ENCODE measurements at places on chromosomes 1 and 21. TPM values are rescaled to one million over a fixed set of nuclear protein-coding genes. Genes with fewer than 3 reads are reported as not detected.

- no peak for DNase-seq
These were observed 35.5 kb downstream of the SH3GLB1 start for GRCh38 chr1:86739648-86740509.

GRCh38 chr1:96367791-96368190 is 353.8 kb upstream of the PTBP2 start:
- no peak for DNase-seq

DNA sequence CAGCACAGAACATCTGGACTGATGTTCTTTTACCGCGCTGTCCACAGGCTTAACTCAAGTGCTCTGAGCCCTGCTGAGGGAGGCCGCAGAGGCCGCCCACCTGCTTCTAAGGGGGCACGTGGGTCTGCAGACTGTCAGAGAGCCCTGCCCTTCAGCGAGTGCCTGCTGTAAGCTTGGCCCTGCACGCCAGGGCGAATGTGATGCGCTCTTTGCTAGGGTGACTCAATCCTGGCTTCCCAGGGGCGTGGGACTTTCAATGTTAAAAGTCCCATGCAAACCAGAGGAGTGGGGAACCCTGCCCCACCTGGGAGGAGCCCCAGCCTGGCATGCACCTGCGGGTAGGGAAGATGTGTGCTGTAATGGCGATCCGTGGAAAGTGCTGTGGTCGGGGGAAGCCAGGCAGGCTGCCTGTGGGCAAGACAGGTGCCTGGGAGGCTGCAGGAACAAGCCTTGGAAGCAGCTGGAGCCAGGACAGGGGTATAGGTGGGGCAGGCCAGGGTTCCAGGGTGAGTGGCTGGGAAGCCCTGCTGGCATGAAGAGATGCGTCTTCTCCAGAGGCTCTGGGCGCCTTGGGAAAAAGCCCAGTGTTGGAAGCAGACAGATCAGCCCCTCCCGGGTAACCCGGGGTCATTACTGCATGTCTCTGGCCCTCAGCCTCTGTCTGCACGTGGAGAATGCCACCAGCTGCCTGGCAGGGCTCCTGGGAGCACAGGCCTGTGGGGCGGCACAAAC is 594 bp upstream of the PANK4 start:
- DNase-seq, result no peak

GRCh38 chr1:212302745-212303383 is 17.7 kb downstream of the PPP2R5A start:
- DNase-seq, result no peak

The APCS gene
- total RNA-seq, result not detected

GRCh38 chr1:170730438-170730837 is 66.5 kb downstream of the PRRX1 start:
- DNase-seq, result no peak

The SH2D5 gene
- total RNA-seq, result 0.49 TPM

GRCh38 chr1:6347641-6348487 is 45.7 kb downstream of the ACOT7 start:
- DNase-seq, result no peak

GRCh38 chr21:34552360-34553098 is 40.5 kb upstream of the KCNE1 start:
- no peak for DNase-seq

The EVA1C gene
- 55.3 TPM for total RNA-seq

The COL16A1 gene
- 110 TPM for total RNA-seq

- DNase-seq, result no peak
These were observed 37.7 kb downstream of the DHRS3 start for GRCh38 chr1:12580054-12580887.

GRCh38 chr21:15005391-15005790 is 59.4 kb downstream of the NRIP1 start:
- no peak for DNase-seq

DNA sequence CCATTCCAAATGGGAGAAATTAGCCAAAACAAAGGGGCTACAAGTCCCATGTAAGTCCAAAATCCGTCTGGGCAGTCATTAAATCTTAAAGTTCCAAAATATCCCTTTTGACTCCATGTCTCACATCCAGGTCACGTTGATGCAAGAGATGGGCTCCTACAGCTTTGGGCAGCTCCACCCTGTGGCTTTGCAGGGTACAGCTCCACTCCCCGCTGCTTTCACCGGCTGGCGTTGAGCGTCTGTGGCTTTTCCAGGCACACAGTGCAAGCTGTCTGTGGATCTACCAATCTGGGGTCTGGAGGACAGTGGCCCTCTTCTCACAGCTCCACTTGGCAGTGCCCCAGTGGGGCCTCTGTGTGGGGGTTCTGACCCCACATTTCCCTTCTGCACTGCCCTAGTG is 130.2 kb downstream of the TPR start:
- DNase-seq, result no peak

- no peak for DNase-seq
These were observed 106.3 kb downstream of the HIVEP3 start for GRCh38 chr1:41812453-41812852.

The PPIH gene
- 27.8 TPM for total RNA-seq

GRCh38 chr1:47969478-47969877 is 27.7 kb downstream of the TRABD2B start:
- DNase-seq, result no peak

- DNase-seq, result peak; percentile 31
These were observed 136.1 kb upstream of the EDN2 start for GRCh38 chr1:41620365-41621169.

The EDARADD gene
- 50.4 TPM for total RNA-seq

- DNase-seq, result no peak
These were observed 17.7 kb downstream of the CD53 start for GRCh38 chr1:110890474-110891196.

- peak; percentile 68 for DNase-seq
These were observed 14.7 kb upstream of the KCNE1 start for GRCh38 chr21:34526618-34527290.

DNA sequence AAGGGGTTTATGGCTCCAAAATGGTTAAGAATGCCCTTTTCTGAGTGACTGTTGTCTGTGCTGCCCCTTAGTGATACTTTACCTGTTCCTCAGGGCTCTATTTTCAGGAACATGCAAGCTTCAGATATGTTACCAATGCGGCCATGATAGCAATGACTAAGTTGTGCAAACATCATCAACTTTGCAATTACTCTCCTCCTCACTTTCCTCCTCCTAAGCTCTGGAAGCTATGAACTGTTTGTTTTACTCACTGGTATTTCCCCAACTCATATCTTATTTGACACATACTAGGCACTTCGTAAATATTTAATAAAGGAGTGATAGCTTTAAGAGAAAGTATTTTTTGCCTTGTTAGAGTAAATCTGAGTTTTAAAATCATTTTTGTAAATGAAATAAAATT is 53.8 kb downstream of the RWDD3 start:
- no peak for DNase-seq

The WARS2 gene
- 18.7 TPM for total RNA-seq

The CFHR5 gene
- not detected for total RNA-seq

- no peak for DNase-seq
These were observed 21.7 kb upstream of the KCND3 start for GRCh38 chr1:112011202-112011601.

GRCh38 chr1:19450811-19451515 is 34.4 kb downstream of the CAPZB start:
- DNase-seq, result no peak

- peak; percentile 36 for DNase-seq
These were observed 92.2 kb upstream of the TRABD2B start for GRCh38 chr1:48089356-48089891.

The OR2AJ1 gene
- total RNA-seq, result not detected

- DNase-seq, result no peak
These were observed 558 bp downstream of the USP1 start for GRCh38 chr1:62437273-62437940.

The TRIM63 gene
- 0.49 TPM for total RNA-seq

GRCh38 chr1:47309427-47309826 is 4.5 kb downstream of the STIL start:
- no peak for DNase-seq

The KRTAP11-1 gene
- not detected for total RNA-seq

DNA sequence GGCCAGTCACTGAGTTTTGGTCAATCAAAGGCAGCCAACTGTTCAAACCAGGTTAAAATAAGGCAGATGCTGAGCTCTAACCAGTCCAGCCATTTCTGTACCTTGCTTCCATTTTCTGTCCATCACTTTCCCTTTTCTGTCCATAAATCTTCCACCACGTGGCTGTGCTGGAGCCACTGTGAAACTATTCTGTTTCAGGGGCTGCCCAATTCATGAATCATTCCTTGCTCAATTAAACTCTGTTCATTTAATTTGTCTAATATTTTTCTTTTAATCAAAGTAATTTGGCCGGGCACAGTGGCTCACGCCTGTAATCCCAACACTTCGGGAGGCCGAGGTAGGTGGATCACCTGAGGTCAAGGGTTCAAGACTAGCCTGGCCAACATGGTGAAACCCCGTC is 22.7 kb upstream of the LGALS8 start:
- DNase-seq, result no peak

The TRPM2 gene
- 10.0 TPM for total RNA-seq

GRCh38 chr1:108817016-108817415 is 39.9 kb downstream of the AKNAD1 start:
- DNase-seq, result no peak

The TMEM82 gene
- total RNA-seq, result not detected

DNA sequence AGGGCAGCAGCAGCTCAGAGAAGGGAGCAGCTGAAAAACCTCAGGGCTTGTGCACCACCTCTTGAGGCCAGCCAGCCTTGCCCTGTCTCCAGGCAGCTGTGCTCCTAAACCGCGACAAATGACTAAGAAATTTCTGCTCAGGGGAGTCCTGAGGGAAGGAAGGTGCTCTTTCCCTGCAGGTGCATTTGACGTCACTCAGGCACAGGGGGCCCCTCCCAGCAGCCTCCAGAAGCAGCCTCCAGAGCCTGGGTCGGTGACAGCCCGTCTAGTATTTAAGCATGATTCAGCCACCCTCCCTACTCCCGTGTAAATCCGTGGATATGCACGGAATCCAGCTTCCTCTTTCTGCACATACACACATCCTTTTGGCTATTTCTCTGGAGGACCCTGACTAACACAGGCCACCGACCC is 560.5 kb downstream of the KIF26B start:
- DNase-seq, result no peak

The NCF2 gene
- 3.8 TPM for total RNA-seq

GRCh38 chr1:209106237-209106741 is 477.2 kb upstream of the CAMK1G start:
- DNase-seq, result no peak

GRCh38 chr1:3319874-3320245 is 134.6 kb upstream of the ARHGEF16 start:
- DNase-seq, result peak; percentile 63

The RBP7 gene
- total RNA-seq, result 8.5 TPM

DNA sequence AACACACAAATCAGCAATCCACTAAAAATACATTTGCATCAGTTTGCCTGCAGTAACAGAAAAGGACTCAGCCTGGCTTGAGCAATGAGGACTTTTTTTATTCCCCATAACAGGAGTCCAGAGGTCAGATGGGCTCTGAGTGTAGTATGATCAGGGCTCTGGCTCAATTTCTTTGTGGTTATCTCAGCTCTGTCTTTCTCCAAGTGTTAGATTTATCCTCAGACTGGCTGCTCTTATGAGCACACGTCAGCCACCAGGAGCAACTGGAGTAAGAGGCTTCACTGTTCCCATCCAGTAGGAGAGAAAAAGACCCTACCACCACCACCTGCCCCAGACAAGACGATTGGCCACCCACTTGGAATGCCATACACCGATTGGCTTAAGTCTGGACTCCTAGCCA is 36.2 kb upstream of the KLHDC7A start:
- no peak for DNase-seq

DNA sequence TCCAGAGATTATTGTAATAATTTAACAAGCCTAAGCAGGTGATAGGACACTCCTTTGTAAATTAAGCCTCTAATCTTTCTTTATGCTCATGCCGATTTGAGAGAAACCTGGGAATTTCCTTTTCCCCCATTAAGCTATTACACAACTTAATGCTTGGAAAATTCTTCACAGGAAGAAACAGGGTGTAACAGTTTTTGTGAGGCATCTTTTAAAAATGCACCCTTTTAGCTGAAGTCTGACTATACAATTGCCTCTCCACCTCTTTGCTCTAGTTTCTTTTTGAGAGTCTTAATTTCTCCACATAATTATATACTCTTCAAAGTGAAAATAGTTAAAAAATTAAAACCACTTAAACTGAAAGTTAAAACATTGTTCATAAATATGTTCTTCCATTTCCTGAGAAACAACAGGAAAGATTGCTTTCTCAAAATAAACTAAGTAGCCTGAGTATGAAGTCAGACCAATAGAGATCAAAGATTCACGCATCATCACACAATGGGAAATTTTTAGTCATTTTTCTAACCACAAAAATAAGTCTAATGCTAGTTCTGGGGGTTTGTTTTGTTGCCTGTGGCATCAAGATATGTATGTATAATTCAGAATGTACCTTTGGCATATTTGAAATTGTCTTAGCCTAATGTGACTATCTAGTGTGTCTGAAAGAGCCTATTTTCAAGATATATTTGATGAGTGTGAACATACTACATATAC is 34.7 kb downstream of the LRRC8D start:
- no peak for DNase-seq

- no peak for DNase-seq
These were observed 5.2 kb downstream of the FOXD3 start for GRCh38 chr1:63327417-63328054.

- DNase-seq, result no peak
These were observed 96.6 kb upstream of the B3GALT2 start for GRCh38 chr1:193283016-193283415.

GRCh38 chr1:55640708-55641473 is 425.7 kb upstream of the USP24 start:
- peak; percentile 72 for DNase-seq

GRCh38 chr21:42203321-42203720 is 15.6 kb upstream of the ABCG1 start:
- DNase-seq, result no peak

GRCh38 chr1:3662080-3662671 is 9.9 kb downstream of the TP73 start:
- no peak for DNase-seq

The OR2G6 gene
- total RNA-seq, result not detected

DNA sequence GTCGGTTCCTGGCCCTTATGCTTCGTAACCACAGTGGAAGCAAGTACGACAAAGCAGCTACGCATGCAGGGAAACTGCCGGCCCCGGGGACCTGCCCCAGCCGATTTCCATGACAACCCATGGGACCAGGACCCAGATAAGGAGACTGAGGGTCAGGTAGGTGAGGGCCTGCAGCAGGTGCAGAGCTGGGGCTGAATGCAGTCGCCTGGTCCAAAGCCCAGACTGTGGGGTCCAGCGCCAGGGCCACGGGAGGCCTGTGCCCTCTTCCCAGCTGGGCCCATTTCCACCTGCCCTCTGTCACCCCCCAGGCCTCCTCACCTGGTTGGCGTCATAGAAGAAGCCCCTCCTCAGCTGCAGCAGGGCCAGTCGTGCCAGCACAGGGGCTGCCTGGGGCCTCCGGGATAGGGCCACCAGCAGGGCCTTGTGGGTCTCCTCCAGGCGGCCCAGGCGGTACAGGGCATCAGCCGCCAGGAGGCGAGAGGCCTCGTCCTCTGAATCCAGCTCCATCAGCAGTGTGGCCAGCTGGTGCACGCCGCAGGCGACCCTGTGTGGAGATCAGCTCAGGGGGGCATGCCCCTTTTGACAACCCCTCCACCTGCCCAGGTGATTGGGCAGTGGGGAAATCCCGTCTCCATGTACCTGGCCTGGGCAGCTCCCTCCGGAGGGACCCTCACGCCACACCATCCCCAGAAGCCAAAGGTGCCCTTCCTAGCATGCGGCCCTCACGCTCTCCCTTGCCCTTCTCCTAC is 14.2 kb downstream of the TTC34 start:
- DNase-seq, result no peak

GRCh38 chr21:25456672-25457071 is 150.6 kb downstream of the MRPL39 start:
- no peak for DNase-seq

All from ureter (tissue), 1 donor.